GM12878 (cell line): ENCODE measurements at places on chromosomes 6 and 20. TPM values are rescaled to one million over a fixed set of nuclear protein-coding genes. Genes with fewer than 3 reads are reported as not detected.

UTRN gene
- total RNA-seq, result 29.2 and 33.2 TPM in 2 replicates

BANF2 gene
- total RNA-seq, result not detected in 2 replicates

NOX3 gene
- not detected in 2 replicates for total RNA-seq

MUC22 gene
- 0.03 TPM in 1 of 2 replicates, not detected in the other for total RNA-seq

PTGIS gene
- 0.10 and 0.13 TPM in 2 replicates for total RNA-seq

DOK5 gene
- not detected in 2 replicates for total RNA-seq

SLC2A4RG gene
- total RNA-seq, result 64.2 and 65.9 TPM in 2 replicates

SLPI gene
- 1.4 TPM in 1 of 2 replicates, not detected in the other for total RNA-seq

NTSR1 gene
- 0.05 TPM in 1 of 2 replicates, not detected in the other for total RNA-seq

STAU1 gene
- 60.9 and 61.4 TPM in 2 replicates for total RNA-seq

NRSN1 gene
- not detected in 2 replicates for total RNA-seq

SRSF12 gene
- total RNA-seq, result not detected in 2 replicates

TSBP1 gene
- total RNA-seq, result not detected in 2 replicates

IMPG1 gene
- total RNA-seq, result not detected in 2 replicates

YWHAB gene
- 185 and 195 TPM in 2 replicates for total RNA-seq

C6orf163 gene
- 1.3 and 1.4 TPM in 2 replicates for total RNA-seq

SLC16A10 gene
- total RNA-seq, result 10.6 and 11.0 TPM in 2 replicates

MYO6 gene
- total RNA-seq, result 22.6 and 23.2 TPM in 2 replicates

MAP7 gene
- total RNA-seq, result 0.13 and 0.21 TPM in 2 replicates

ENTPD6 gene
- total RNA-seq, result 40.1 and 45.4 TPM in 2 replicates

COL10A1 gene
- not detected in 2 replicates for total RNA-seq

KCNK5 gene
- 3.8 and 4.2 TPM in 2 replicates for total RNA-seq

PTCHD4 gene
- 0.05 TPM in 1 of 2 replicates, not detected in the other for total RNA-seq

CD24 gene
- total RNA-seq, result 16.6 and 17.6 TPM in 2 replicates

CST4 gene
- not detected in 2 replicates for total RNA-seq

RIPOR2 gene
- total RNA-seq, result 37.9 and 41.1 TPM in 2 replicates

TSPO2 gene
- total RNA-seq, result not detected in 2 replicates

NUP43 gene
- 34.8 and 44.5 TPM in 2 replicates for total RNA-seq

SNAI1 gene
- total RNA-seq, result 0.33 and 0.43 TPM in 2 replicates

SAMD10 gene
- 42.1 and 42.7 TPM in 2 replicates for total RNA-seq

FILIP1 gene
- total RNA-seq, result 0.43 and 0.54 TPM in 2 replicates

OPRM1 gene
- total RNA-seq, result not detected in 2 replicates

SPEF1 gene
- total RNA-seq, result not detected in 2 replicates

CFAP61 gene
- 0.41 TPM in 1 of 2 replicates, not detected in the other for total RNA-seq

SOBP gene
- total RNA-seq, result 0.56 and 0.96 TPM in 2 replicates

GHRH gene
- not detected in 2 replicates for total RNA-seq

EZR gene
- total RNA-seq, result 248 and 249 TPM in 2 replicates

GLO1 gene
- total RNA-seq, result 108 and 110 TPM in 2 replicates

CTAGE9 gene
- not detected in 2 replicates for total RNA-seq

PRL gene
- 19.1 and 20.3 TPM in 2 replicates for total RNA-seq

CLIC5 gene
- total RNA-seq, result not detected in 2 replicates

TNXB gene
- 1.6 and 2.5 TPM in 2 replicates for total RNA-seq

AVP gene
- not detected in 2 replicates for total RNA-seq

SYNDIG1 gene
- total RNA-seq, result not detected in 2 replicates

TINAG gene
- 0.51 and 0.64 TPM in 2 replicates for total RNA-seq

TP53TG5 gene
- not detected in 2 replicates for total RNA-seq

OVOL2 gene
- total RNA-seq, result not detected in 2 replicates

GATA5 gene
- not detected in 2 replicates for total RNA-seq

RAB44 gene
- total RNA-seq, result 0.05 TPM in 1 of 2 replicates, not detected in the other

SAPCD1 gene
- total RNA-seq, result 8.6 and 13.0 TPM in 2 replicates

BPIFB1 gene
- 0.13 TPM in 1 of 2 replicates, not detected in the other for total RNA-seq

KIF13A gene
- total RNA-seq, result 0.26 and 0.53 TPM in 2 replicates

DSP gene
- 0.21 and 0.36 TPM in 2 replicates for total RNA-seq
